ENCODE measurements at places on chromosomes 5 and 9.

GRCh38 chr9:120603591-120603990 is 23.6 kb upstream of the CDK5RAP2 start:
- no peak for DNase-seq

DNA sequence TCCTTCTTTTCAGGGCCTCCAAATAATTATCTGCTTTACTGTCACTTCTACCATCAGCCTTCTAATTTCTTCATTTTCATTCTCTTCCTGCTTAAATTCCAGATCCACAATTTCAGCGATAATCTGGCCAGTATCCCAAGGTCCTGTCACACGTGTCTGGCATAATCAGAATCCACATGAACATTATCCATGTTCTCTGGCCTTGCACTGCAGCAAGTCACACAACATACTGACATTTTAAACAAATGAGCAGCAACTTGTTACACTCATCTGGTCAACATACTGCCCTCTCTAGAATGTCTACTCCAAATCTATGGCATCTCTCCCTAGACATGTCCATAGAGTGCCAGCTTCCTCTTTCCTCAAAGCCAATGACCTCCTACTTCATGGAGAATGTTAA is 43.8 kb upstream of the RASEF start:
- no peak for DNase-seq

- DNase-seq = no peak
Observed at GRCh38 chr5:179113143-179113530, 53.0 kb downstream of the ZNF354C start.

GRCh38 chr9:131724683-131725082 is 15.2 kb downstream of the RAPGEF1 start:
- DNase-seq = no peak

- DNase-seq = no peak
Observed at GRCh38 chr5:157177953-157178352, 2.7 kb upstream of the ITK start.

DNA sequence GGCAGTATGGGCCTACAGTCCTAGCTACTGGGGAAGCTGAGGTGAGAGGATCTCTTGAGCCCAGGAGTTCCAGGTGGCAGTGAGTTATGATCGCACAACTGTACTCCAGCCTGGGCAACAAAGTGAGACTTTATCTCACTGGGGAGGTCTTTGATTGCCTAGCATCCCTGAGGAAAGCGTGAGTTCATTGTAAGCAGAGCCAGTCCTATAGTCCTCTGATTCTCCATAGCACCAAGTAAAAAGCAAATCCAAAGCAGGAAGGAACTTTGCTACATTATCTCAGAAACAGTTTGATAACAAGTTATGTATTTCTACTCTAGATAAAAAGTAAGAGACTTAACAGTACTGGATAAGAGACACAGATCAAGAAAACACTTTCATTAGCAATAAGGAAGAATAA is 37.6 kb downstream of the ANKRD31 start:
- no peak for DNase-seq

DNA sequence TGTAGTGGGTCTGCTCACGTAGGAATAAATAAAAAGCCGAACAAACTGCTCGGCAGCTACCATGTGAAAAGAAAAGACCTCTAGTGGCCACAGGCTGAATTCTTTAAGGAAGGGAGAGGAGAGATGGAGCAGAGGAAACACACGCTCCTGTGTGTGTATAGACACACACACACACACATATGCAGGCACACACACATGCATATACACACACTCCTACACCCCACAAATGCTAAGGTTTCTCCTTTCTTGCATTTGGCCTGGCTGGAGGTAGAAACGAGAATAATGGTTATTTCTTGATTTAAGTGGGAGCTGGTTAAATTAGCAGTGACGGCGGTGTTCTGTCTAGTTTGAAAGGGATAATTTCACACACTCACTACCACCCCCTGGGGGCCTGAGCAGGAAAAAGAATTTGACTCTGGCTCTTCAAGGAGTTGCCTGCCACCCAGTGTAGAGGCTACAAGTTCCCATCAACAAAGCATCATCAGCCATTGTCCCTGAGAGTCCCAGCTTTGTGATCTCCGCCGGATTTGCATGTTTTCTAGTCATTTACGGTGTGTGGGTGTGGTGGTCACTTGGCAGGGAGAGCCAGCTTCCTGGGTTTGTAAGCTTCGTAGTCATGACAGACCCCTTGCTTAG is at the start of gene INSYN2B:
Gene INSYN2B (minus strand): TSS at position 78 of the 636 bp plus-strand sequence. CDS start 96,597 bp downstream, outside the sequence.
- peak; percentile 91 for DNase-seq

DNA sequence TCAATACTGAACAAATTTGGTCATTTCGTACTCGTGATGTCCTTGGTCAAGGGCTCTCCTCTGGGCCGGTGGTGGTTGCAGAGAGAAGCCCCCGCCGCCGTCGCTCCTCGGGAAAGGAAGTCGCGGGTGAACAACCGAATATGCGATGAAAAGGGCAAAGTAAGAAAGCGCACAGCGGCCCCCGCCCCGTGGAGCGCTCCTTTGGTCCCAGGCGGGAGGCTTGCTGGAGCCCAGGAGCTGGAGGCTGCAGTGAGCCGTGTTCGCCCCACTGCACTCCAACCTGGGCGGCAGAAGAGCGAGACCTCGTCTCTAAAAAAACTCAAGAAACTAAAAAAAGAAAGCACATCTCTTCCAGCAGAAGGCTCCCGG is 108.4 kb upstream of the LARP1 start:
- no peak for DNase-seq

DNA sequence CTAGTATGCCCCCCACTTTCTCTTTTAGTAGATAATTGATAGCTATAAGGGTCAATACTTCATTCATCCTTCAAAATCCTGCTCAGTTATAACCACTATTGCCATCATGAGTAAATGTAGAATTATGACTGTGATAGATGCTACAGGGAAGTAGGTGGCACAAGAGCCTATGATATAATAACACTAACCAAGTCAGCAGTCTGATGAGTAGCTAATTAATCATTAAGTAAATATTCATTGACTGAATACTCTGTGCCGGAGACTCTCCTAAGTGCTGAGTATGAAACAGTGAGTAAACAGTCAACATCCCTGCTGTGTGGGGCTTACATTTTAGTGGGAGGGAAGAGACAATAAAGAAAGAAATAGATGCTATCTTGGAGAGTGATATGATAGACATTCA is 430.3 kb upstream of the ZNF462 start:
- no peak for DNase-seq

GRCh38 chr9:90112788-90113187 is 508.0 kb downstream of the GADD45G start:
- DNase-seq = no peak

GRCh38 chr9:37676411-37676830 is 25.7 kb downstream of the FRMPD1 start:
- no peak for DNase-seq

- no peak for DNase-seq
Observed at GRCh38 chr5:110631236-110631635, 95.2 kb downstream of the TMEM232 start.

- no peak for DNase-seq
Observed at GRCh38 chr9:126219648-126220063, 107.0 kb upstream of the MVB12B start.

- no peak for DNase-seq
Observed at GRCh38 chr5:77876316-77876715, 100.2 kb upstream of the TBCA start.

DNA sequence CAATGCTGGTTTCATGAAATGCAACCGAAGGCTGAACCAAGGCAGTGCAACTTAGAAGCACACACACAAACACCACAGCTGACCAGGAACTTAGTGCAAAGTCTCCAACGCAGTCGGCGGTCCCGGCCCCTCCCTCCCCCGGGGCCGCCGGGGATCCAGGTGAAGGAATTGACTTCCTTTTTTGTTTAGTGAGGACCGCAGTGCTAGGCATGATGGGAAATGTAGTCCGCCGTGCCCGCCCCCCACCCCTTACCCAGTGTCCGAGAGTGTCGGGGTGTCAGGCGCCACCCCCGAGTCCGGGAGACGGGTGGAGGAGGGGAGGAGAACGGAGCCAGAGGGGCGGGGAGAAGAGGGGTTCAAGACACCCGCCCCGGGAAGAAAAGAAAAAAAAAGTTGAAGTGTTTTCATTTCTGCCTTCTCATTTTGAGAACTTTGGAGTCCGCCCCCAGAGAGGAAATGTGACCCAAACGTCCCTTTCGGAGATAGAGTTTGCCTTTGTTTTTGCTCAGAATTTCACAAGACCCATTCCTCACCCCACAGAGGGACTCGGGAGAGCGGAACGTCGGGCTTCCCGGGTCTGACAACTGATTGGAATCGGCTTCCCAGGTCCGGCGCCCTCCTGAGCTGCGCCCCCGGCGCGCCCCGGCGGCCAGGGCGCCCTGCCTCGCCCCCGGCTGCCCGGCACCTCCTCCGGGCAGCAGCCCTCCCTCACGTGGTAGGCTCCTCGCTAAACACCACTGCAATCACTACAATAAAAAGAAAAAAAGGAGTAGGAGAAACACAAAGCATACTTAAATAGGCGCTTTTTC is 2.0 kb downstream of the IER5L start:
- peak; percentile 88 for DNase-seq

GRCh38 chr5:101915554-101915953 is 380.5 kb downstream of the SLCO4C1 start:
- DNase-seq = no peak

- DNase-seq = no peak
Observed at GRCh38 chr5:42270771-42271170, 152.5 kb upstream of the GHR start.

GRCh38 chr9:114184071-114184470 is 28.7 kb downstream of the COL27A1 start:
- no peak for DNase-seq

GRCh38 chr5:19322716-19323485 is 665.1 kb downstream of the CDH18 start:
- DNase-seq = peak; percentile 89

- no peak for DNase-seq
Observed at GRCh38 chr5:122933956-122934355, 88.5 kb downstream of the SNX24 start.

DNA sequence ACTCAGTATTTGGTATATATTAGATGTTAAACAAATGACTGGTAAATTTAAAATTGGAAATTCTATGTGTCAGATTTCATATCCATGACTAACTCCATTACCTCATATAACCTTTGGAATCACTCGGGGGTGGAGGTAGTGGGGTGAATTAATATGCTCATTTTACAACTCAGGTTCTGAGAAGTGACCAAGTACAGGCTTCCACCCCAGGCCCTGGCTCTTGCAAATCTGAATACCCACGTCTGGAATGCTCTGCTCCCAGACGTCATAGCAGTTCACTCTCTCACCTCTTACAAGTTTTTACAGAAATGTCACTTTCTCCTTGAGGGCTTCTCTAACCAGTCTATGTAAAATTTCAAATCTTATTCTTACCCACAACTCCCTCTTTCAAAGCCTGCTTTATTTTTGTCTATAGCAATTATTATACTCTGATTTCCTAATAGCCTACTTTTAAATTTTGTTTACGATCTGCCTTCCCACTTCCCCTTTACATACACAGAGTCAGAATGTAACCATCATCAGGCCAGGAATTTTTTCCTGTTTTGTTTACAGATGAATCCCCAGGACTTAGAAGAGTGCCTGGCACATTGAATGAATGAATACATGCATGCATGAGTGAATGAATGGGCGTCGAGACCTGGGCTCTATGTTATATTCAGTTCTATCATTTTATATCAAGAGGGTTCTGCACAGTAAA is 134.1 kb upstream of the IFNE start:
- peak; percentile 98 for DNase-seq

GRCh38 chr5:87277279-87277835 is 9.7 kb downstream of the RASA1 start:
- peak; percentile 31 for DNase-seq

DNA sequence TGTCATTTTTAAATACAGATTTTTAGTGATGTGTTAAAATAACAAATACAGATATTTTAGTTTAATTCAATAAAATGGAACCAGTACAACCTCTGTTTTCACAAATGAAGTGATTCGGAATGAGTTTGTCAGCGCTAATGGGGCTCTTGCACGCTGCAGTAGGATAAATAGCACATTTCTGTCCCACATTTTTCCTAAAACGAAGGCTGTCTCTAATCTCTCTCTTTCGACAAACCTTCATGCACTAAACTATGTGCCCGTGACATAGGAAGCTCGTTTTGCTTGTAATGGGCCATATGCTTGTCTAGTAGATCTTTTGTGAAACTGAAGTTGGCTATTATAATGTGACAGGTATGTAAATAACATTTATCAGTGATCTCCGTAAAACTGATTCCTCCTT is 100.5 kb downstream of the INIP start:
- no peak for DNase-seq

DNA sequence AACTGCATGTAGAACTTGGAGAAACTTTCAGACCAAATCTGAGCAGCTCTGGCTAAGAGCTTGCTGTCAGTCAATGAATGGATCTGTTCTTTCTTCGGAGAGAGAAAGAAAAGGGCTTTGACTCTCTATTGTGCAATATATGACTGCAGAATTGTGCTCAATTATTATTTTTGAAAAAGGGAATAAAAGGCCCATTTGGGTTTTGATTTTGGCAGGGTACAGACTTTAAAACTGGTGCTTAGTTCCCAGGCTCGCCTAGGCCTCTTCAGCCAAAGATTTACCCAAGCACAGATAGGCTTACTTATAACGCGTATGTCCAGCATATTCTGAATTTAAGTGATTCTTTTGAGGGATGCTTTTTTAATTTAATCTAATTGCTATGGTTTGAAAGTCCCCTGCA is 59.3 kb downstream of the RETREG1 start:
- DNase-seq = no peak
